ENCODE measurements at places on chromosomes 6 and 20. TPM values are rescaled to one million over a fixed set of nuclear protein-coding genes. Genes with fewer than 3 reads are reported as not detected.

GRCh38 chr20:4820806-4821518 is 99.3 kb downstream of the PRND start:
- DNase-seq, result no peak

DNA sequence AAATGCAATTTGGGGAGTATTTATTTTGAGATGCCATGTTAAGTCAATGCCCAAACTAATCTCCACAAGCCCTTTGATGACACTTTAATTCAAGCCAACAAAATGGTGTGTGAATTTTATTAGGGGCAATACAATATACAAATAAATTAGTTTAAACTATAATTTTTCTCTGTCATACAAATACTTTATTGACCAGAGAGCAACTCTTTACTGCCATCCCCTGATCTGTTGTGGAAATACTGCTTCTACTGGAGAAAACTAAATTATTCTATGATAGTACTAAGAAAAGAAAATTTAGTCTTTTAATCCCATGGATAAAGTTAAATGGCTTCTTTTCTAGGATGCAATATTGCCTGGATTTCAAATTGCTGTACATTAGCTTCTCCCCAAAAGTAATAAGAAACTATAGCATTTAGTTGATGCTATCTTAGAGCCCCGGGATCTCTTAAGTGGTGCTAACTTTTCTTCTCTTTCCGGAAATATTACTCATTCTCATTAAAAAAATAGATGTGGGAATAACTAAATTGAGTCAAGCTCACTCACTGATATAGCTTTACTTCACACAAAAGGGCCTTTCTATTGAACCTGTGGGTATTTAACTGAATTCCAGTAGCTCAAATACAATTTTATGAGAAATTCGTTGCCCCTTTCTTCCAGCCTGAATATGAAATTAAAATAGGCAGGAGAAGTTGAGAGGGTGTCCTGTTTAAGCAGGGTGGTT is 49.2 kb downstream of the SMPDL3A start:
- peak; percentile 22 for DNase-seq

Gene DLGAP4
- total RNA-seq, result 21.4 TPM

DNA sequence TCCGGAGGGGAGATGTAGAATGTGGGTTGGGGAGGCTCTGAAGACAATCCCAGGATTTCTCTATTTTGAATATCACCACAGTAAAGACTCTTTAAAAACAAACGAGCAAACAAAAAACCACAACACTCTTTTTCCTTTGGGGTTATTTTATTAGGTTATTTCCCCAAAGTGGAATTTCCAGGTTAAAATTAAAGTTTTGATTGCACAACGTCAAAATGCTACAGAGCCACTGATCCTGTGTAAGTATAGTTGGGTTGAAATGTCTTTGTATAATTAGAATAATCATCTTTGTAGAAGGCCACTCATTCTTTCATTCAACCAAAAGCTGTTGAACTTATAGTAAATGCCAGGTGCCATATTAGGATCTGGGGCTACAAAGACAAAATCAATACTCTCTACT is 19.6 kb upstream of the PIM1 start:
- no peak for DNase-seq

DNA sequence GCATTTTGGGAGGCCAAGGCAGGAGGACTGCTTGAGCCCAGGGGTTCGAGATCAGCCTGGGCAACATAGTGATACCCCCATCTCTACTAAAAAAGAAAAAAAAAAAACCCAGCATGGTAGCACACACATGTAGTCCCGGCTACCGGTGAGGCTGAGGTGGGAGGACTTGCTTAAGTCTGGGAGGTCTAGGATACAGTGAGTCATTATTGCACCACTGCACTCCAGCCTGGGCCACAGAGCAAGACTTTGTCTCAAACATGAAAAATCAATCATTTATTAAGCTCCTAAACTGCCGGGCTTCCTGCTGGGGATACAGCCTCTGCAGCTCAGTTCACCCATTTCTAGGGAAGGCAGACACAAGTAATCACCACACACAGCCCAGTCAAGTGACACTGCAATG is 7.3 kb upstream of the USP45 start:
- DNase-seq, result no peak
